Progenitor cell of endocrine pancreas (in vitro differentiated cells): ENCODE measurements at places on chromosomes 3 and 15. TPM values are rescaled to one million over a fixed set of nuclear protein-coding genes. Genes with fewer than 3 reads are reported as not detected.

The SEC22C gene
- total RNA-seq, result 36.9 and 40.2 TPM in 2 replicates

The ERICH6 gene
- total RNA-seq, result 0.49 TPM in 1 of 2 replicates, not detected in the other

The SAMMSON gene
- total RNA-seq, result 0.17 TPM in 1 of 2 replicates, not detected in the other

The SNAP23 gene
- total RNA-seq, result 57.4 and 67.4 TPM in 2 replicates

The ASB14 gene
- total RNA-seq, result not detected in 2 replicates

The LIPC gene
- total RNA-seq, result 4.4 and 5.9 TPM in 2 replicates

The XCR1 gene
- total RNA-seq, result not detected in 2 replicates

The SECISBP2L gene
- total RNA-seq, result 54.3 and 55.0 TPM in 2 replicates

The CHMP2B gene
- total RNA-seq, result 30.9 and 34.9 TPM in 2 replicates

The TAGLN3 gene
- total RNA-seq, result 7.4 and 9.0 TPM in 2 replicates

The SCAMP5 gene
- 55.9 and 58.0 TPM in 2 replicates for total RNA-seq

The PLAAT1 gene
- total RNA-seq, result 2.1 and 2.2 TPM in 2 replicates

The RTP3 gene
- not detected in 2 replicates for total RNA-seq

The GABRA5 gene
- 0.10 TPM in 1 of 2 replicates, not detected in the other for total RNA-seq

The RPUSD3 gene
- total RNA-seq, result 55.0 and 60.3 TPM in 2 replicates

The RASL12 gene
- 0.38 and 0.40 TPM in 2 replicates for total RNA-seq

The C3orf85 gene
- total RNA-seq, result not detected in 2 replicates

The ZNF80 gene
- not detected in 2 replicates for total RNA-seq

The TNNC1 gene
- 3.3 and 3.6 TPM in 2 replicates for total RNA-seq

The GOLGA6D gene
- 0.13 TPM in 1 of 2 replicates, not detected in the other for total RNA-seq

The ESYT3 gene
- total RNA-seq, result 1.8 and 3.5 TPM in 2 replicates

The TRAK1 gene
- 53.8 and 55.5 TPM in 2 replicates for total RNA-seq

The IL5RA gene
- total RNA-seq, result 0.11 TPM in 1 of 2 replicates, not detected in the other

The BFSP2 gene
- not detected in 2 replicates for total RNA-seq

The PML gene
- total RNA-seq, result 27.8 and 29.9 TPM in 2 replicates

The NCEH1 gene
- 2.1 and 2.5 TPM in 2 replicates for total RNA-seq

The ADPRH gene
- total RNA-seq, result 3.4 and 3.7 TPM in 2 replicates

The GPR156 gene
- 0.41 and 0.89 TPM in 2 replicates for total RNA-seq

The SEMA4B gene
- 36.4 and 41.9 TPM in 2 replicates for total RNA-seq

The SLCO2A1 gene
- 27.9 and 28.9 TPM in 2 replicates for total RNA-seq

The NECTIN3 gene
- total RNA-seq, result 46.5 and 46.7 TPM in 2 replicates

The SERINC4 gene
- total RNA-seq, result 0.33 and 0.36 TPM in 2 replicates

The RBP2 gene
- total RNA-seq, result not detected in 2 replicates

The FES gene
- total RNA-seq, result 13.8 and 16.2 TPM in 2 replicates

The ZNF662 gene
- total RNA-seq, result 0.40 and 0.65 TPM in 2 replicates

The ATP6V1A gene
- total RNA-seq, result 70.1 and 71.0 TPM in 2 replicates

The CYP1A2 gene
- total RNA-seq, result not detected in 2 replicates

The SPINT1 gene
- 213 and 217 TPM in 2 replicates for total RNA-seq

The CCR2 gene
- total RNA-seq, result not detected in 2 replicates

The ILDR1 gene
- 5.0 and 5.4 TPM in 2 replicates for total RNA-seq

The MYH15 gene
- total RNA-seq, result 0.91 and 0.96 TPM in 2 replicates

The ADAMTS17 gene
- 3.5 and 4.7 TPM in 2 replicates for total RNA-seq

The CRTAP gene
- total RNA-seq, result 64.7 and 66.9 TPM in 2 replicates

The PP2D1 gene
- total RNA-seq, result not detected in 2 replicates

The TEX9 gene
- total RNA-seq, result 32.7 and 33.4 TPM in 2 replicates

The KY gene
- not detected in 2 replicates for total RNA-seq

The GOLGA6L10 gene
- 8.7 and 9.5 TPM in 2 replicates for total RNA-seq

The PRSS50 gene
- total RNA-seq, result 1.9 TPM in 2 replicates

The CD200 gene
- total RNA-seq, result 37.4 and 42.1 TPM in 2 replicates

The RPSA gene
- total RNA-seq, result 1,289 and 1,295 TPM in 2 replicates

The TMEM212 gene
- total RNA-seq, result not detected in 2 replicates

The MYEF2 gene
- 126 and 128 TPM in 2 replicates for total RNA-seq

The ULK4 gene
- 14.2 and 22.0 TPM in 2 replicates for total RNA-seq

The SST gene
- 52.5 and 84.3 TPM in 2 replicates for total RNA-seq

The LINS1 gene
- 17.7 and 19.8 TPM in 2 replicates for total RNA-seq
